ENCODE measurements at places on chromosomes 2 and 18.
A peak's percentile ranks its signal among the peaks of the same experiment; 100 is the strongest.

DNA sequence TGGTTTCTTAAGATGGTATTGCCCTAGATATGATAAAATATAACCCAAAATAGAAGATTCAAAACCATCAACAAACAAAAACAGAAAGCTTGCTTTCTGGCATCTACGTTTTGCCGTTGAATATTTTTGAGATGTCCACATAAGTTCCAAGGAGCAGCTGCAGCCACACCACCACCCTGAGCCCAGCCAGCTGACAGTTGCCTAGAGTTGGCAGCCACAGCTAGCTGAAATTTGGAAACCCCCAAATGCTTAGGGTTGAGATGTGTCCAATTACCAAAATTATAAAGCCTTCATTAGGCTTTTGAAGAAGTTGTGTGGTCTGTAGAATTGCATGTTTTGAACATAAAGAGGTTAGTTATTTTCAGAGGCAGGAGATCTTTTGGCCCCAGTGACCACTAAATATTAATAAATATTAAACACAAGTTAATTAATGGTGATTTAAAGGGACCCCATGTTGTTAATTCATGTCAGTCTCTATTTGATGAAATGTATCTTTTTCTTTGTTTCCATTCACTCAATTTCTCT is 118.1 kb upstream of the DTNA start:
- DNase-seq = no peak

GRCh38 chr2:96340493-96341414 is 5.2 kb downstream of the NCAPH start:
- no peak for DNase-seq

- no peak for DNase-seq
Observed at GRCh38 chr2:213315168-213315876, 31.1 kb downstream of the SPAG16 start.

DNA sequence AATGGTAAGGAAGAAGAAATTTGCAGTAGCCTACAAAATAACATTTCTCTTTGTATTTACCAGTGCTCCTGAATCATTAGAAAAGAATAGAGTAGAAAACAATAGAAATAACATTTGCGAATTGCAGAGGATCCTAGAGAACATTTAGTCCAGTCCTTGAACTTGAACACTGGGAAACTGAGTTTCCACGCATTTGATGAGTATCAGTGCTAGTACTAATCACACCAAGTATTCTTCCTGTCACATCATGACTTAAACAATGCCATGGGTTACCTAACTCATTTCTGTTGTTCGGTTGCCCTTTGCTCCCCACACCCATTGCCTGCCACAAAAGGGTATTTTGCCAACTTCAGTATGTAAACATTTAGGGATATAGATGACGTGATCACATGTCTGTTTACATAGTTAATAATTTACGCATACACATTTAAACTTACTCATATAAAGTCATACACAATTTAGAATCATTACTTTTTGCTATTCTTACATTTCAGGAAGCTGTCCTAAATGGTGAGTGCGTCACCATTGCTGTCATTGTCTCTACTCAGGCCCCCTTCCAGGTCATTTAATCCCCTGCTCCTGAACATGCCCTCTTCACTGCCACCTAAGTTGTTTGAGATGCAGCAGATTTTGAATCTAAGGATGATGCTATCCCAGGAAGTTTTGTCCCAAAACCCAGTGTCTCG is 42.3 kb downstream of the CRIM1 start:
- DNase-seq = peak; percentile 82

DNA sequence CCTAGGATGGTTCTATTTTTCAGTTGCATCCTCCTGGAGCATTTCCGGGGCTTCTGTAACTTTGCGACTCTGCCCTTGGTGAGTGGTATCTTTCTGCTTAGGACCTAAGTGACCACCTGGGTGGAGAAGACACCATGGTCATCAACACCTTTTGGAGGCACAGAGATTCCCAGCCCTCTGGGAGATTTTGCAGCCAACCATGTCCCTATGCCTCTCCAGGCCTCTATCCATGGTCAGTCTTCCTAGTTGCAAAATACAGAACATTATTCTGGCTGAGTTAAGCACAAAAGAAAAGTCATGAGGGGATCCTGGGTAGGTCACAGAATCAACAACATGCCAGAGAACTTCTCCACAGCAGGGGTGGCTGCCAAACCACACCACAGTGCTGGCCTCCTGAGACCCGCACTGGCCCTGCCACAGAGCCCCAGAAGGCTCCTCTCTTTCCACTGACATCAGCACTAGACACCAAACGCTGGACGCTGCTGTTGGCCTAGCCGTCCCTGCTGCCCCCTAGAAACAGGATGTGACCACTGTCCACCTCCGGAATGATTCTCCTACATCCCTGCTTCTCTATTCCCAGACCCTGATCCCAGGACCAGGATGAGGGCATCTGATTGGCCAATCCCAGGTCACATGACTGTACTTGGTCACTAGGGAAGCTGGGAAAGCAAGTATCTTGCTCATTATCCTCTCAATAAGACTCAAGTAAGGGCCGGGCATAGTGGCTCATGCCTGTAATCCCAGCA is 47.7 kb downstream of the SMAD7 start:
- DNase-seq = peak; percentile 70

DNA sequence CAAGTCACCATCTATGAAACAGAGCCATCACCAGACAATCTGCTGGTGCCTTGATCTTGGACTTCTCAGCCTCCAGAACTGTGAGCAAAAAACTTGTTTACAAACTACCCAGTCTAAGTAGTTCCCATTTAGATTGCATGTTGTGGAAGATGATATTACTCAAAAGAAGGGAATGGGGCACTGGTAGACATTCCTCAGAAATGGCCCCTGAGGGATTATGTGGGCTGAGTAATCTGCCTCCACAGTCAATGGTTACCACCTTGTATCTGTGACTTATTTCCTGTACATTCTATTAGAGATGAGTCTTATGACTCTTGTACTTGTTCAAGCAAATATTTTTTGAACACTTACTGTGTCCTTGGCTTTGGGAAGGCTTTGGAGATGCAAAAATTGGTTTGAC is 160.4 kb downstream of the NUP35 start:
- DNase-seq = no peak

GRCh38 chr2:188813857-188814256 is 160.3 kb upstream of the COL3A1 start:
- no peak for DNase-seq

GRCh38 chr2:217621391-217621801 is 381.4 kb downstream of the TNS1 start:
- DNase-seq = no peak

- no peak for DNase-seq
Observed at GRCh38 chr2:210309548-210310233, 5.3 kb downstream of the MYL1 start.
